ENCODE measurements at places on chromosomes 3 and 15. TPM values are rescaled to one million over a fixed set of nuclear protein-coding genes. Genes with fewer than 3 reads are reported as not detected.

DNA sequence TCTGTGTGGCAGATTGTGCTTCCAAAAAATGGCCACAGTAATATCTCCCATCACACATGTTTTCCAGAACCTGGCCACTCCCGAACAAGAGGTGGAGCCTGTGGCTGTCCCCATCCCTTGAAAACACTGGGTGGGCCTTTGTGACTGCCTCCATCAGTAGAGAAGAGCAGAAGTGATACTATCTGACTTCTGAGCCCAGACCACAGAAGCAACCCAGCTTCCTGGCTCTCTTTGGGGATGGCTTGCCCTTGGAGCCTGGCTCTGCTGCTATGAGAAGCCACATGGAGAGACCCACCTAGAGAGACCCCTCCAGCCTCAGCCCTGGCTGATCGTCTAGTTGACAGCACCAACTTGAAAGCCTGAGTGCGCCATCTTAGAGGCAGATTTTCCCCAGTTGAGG, 39.8 kb upstream of the CMTM8 start:
- no peak for DNase-seq

DNA sequence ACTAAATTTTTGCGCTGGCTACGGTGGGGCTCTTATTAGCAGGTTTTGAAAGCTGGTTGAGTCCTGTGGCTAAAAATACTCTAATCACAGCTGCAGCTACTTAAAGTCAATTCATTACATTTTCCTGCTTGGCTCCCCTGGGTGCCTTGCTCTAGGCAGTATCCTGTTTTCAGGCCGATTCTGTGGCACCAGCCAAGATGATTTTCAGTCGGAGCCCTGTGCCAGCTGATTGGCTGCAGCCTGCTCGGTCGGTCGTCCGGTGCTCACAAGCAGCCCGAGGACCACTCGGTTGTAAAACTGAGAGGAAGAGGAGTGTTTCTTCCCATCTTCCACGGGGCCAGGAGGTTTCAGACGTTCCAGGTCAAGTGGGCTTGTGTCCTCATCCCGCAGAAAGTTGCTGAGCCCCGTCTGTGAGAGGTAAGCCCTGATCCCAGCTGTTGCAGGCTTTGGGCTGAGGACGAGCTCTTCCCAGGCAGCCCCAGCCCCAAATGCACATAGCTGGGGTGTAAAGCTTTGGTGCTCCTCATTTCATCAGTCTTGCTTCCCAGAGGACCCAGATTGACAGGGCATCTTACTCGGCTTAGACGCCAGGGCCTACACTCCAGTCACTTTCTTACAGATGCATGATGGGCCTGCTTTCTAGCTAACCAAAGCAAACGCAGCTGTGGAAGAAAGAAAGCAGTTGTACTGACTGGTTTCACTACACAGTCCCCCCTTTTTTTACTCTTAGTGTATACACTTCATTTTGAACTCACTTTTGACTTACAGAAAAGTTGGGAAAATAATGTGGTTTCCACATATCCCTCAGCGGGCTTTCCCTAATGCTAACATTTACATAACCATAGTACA, 15.9 kb downstream of the LYSMD4 start:
- no peak for DNase-seq

- no peak for DNase-seq
Measured at GRCh38 chr3:146166415-146166821, 5.4 kb upstream of the PLOD2 start.

DNA sequence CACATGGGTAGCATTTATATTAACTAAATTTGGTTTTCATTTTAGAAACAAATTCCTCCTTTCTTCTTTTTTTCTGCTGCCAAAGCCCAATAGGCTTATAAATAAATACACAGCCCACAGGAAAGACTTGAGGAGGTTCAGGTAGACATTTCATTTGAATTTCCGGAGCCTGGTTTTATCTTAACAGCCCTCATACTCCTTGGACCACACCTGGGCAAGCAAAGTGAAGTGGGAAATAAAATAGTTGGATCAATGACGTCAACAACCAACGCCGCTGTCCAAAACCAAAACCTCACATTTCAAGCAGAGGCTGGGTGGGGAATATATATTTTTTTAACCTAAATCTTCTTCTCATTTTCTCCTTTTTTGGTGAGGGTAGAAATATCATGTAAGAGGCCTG, 53.2 kb downstream of the RFTN1 start:
- no peak for DNase-seq

The TGM5 gene
- polyA plus RNA-seq, result not detected

- DNase-seq, result no peak
Measured at GRCh38 chr3:46479696-46480095, 15.0 kb upstream of the LTF start.

The ADPGK gene
- polyA plus RNA-seq, result 87.1 TPM

The VIPR1 gene
- polyA plus RNA-seq, result 5.0 TPM

DNA sequence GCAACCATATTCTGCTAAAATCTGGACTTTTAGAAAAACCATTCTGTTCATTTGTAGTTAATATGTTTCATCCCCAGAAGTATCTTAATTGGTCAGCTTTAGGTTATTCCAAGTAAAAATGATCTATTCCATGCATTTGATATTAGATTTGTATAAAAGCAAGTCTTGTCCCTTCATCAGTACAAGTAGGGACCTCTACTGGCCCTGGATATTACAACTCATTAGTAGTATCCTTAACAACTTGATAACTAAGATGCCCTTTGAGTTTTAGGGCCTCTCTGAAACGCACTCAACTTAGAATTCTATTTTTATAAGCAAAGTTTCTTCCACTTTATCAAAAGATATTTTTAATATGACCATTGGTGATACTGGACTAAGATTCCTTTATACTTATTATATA, 25.3 kb upstream of the SELENOT start:
- no peak for DNase-seq

- no peak for DNase-seq
Measured at GRCh38 chr3:72604328-72604727, 243.9 kb downstream of the SHQ1 start.

DNA sequence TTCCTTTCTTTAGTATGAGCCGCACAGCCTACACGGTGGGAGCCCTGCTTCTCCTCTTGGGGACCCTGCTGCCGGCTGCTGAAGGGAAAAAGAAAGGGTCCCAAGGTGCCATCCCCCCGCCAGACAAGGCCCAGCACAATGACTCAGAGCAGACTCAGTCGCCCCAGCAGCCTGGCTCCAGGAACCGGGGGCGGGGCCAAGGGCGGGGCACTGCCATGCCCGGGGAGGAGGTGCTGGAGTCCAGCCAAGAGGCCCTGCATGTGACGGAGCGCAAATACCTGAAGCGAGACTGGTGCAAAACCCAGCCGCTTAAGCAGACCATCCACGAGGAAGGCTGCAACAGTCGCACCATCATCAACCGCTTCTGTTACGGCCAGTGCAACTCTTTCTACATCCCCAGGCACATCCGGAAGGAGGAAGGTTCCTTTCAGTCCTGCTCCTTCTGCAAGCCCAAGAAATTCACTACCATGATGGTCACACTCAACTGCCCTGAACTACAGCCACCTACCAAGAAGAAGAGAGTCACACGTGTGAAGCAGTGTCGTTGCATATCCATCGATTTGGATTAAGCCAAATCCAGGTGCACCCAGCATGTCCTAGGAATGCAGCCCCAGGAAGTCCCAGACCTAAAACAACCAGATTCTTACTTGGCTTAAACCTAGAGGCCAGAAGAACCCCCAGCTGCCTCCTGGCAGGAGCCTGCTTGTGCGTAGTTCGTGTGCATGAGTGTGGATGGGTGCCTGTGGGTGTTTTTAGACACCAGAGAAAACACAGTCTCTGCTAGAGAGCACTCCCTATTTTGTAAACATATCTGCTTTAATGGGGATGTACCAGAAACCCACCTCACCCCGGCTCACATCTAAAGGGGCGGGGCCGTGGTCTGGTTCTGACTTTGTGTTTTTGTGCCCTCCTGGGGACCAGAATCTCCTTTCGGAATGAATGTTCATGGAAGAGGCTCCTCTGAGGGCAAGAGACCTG, 13.2 kb downstream of the GREM1 start:
- DNase-seq, result no peak

DNA sequence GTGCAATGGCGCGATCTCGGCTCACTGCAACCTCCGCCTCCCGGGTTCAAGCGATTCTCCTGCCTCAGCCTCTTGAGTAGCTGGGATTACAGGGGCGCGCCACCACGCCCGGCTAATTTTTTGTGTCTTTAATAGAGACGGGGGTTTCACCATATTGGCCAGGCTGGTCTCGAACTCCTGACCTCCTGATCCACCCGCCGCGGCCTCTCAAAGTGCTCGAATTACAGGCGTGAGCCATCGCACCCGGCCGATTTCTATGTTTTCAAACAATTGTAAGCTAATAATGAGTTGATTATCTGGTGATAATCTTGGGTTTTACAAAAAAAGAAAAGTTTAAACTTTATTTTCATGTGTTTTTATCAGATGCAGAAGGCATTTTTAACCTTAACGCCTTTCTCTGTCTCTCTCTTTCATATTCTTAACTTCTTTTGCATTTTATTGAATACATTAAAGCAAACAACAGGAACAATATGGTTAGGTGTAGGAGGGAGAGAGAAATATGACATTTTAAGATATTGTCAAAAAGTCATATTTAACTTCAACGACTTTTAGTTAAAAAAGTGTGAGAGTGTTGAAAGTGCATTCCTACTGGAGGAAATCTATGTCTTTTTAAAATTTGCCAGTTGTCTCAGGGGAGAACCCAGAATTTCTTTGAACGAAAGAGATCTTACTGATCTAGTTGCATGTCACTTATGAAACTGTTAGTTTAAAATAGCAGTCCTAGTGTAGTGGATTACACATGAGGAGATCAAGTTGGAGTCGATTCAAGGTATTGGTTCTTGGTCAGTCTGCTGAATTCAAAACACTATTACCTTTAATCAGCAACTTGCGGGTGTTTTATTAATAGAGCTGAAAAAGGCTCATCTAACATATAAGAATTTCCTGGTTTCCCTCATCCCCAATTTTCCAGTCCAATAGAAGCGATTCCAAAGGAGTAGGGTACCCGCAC, 3.4 kb upstream of the MEIS2 start:
- no peak for DNase-seq

DNA sequence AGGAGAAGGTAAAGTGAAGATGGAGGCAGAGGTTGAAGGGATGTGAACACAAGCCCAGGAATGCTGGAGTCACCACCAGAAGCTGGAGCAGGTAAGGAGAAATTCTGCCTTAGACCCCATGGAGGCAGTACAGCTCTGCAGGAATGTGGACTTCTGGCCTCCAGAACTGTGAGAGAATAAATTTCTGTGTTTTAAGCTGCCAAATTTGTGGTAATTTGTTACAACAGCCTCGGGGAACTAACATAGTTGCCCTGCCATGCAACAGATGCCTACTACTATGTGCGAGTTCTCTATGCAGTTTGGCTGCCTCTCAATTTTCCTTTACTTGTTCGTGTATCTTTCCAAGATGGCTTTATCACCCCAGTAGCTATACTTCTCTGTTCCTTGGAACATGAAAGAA, 394.1 kb downstream of the TUSC7 start:
- DNase-seq, result no peak

DNA sequence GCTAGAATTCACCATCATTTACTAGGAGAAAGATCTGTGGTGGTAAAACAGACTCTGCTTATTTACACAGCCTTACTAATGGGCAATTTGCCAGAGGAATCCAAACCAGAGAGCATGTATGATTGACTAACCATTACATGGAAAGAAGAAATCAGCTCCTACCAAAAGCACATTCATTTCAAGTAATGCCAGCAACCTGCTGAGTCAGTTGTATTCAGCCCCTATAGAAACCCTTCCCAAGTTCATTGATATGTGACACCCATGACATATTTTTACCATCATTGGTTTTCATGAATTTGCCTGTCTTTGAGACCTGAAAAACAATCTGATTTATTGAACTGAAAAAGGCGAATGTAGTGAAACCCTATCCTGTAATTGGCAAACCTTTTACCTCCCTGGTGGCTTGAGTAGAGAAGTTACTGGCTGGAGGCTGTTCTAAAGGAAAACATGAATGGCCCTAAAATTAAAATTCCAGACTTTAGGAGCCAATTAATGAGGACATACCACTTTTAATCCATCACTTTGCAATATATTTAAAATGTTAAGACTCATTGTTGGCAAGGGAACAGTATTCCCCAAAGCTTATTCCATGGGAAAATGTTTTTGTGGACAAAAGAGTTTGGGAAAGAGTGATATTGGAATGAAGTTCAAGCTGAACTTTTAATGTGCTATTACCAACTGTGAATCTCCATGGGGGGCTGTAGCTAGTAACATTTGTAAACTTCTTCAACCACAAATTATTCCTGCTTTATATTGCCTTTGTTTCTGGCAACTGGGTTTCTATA, 542.9 kb downstream of the FHIT start:
- no peak for DNase-seq

GRCh38 chr3:98855806-98856400, 45.6 kb downstream of the DCBLD2 start:
- no peak for DNase-seq

DNA sequence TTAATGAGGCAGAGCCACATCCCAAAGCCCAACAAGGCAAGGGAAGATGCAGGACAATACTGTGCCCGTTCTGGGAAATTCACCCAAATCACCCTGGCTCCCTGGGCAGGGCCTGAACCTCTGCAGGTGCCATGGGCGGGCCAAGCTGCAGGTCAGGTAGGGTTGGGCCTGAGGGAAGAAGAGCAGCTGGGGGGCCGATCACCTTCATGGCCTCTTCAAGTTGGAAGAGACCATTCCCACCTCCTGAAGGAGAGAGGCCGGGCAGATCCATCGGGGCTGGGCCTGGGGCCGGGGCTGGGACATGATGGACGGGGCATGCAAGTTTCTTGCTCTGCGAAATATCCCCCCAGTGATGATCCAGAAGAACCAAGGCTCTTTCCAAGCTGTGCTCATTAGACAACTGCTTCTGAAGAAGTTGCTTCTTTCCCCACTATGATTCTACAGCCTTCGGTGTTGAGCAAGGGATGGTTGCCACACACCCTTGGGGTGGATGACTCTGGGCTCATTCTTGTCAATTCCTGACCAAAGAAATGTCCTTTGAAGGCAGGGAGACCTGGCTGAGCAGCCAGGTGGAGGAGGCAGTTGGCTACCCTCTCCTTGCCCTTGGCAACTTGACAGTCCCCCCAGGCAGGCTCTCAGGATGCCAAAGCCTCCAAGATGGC, 38.2 kb downstream of the KLHL25 start:
- DNase-seq, result no peak

The TBCCD1 gene
- polyA plus RNA-seq, result 23.9 TPM

DNA sequence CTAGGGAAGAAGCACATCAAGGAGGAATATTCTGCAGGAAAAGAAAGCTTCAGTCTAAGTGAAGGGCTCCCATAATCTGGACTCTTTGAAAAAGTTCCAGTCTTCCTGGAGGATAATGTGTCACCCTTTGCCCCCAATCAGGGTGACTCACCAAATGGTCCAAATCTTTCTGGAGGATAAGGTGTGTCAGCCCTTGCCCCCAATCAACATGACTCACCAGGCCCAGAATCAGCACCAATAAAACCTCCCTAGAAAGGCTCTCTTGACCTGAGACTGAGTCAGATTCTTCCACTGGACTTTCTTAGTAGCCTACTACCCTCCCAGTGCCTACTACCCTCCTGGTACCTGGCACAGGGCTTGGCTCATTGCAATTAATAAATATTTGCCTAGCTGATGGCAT, 9.5 kb upstream of the ARL14 start:
- no peak for DNase-seq

GRCh38 chr15:46996359-46996758, 720.9 kb upstream of the SEMA6D start:
- no peak for DNase-seq

Measured in CD4-positive, CD25-positive, alpha-beta regulatory T cell (primary cell).